ENCODE measurements at places on chromosomes 1 and 21.

GRCh38 chr1:30538226-30538992 lies 185.0 kb downstream of the MATN1 start:
- DNase-seq = no peak

GRCh38 chr1:158089925-158090637 lies 90.6 kb upstream of the CD1D start:
- no peak for DNase-seq

DNA sequence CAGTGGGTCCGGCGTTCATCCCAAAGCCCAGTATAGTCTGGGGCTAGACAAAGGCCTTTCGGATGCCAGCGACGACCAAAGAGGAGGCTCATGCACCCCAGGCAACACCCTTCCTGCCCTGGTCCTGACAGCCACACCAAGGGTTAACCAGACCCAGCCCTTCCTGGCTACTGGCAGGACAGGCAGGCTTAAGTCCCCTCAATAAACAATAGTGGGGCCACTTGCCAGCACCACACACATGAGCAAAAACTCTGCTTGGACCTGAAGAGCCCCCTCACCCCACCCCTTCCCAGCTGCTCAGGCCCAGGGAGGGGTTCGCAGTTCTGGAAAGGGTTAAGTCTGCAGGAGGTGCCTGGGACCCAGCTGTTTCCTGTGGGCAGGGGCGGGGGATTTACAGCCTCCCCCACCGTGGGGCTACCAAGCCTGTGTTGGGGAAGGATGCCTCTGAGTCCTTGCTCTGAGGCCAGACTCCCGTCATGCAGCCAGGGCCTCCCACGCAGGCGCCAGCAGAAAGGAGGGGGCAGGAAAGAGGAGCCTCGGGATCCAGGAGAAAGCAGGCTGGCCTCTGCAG lies 18.2 kb downstream of the PHLDA3 start:
- no peak for DNase-seq

- DNase-seq = no peak
These were observed 20.7 kb upstream of the HPCAL4 start for GRCh38 chr1:39711966-39712340.

- DNase-seq = no peak
These were observed 16.7 kb downstream of the COL8A2 start for GRCh38 chr1:36108314-36108713.

- no peak for DNase-seq
These were observed 110.2 kb upstream of the APP start for GRCh38 chr21:26280775-26281174.

DNA sequence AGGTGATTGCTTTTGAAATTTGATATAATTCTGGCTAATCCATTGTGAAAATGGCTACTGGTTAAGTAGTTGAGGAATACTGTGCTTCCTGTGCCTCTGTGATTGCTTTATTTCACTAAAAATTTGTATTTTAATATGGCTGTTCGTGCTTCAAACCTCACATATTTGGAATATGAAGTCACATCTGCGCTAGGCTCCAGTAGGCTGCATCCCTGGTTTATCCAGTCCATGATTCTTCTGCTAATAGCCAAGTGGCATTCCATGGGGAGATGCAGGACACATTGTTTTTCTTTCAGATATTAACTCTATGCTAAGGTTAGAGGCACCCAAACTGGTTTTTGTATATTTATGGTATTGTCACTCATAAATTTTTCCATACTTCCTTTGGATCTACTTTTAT lies 25.9 kb downstream of the DNM3 start:
- DNase-seq = no peak

- no peak for DNase-seq
These were observed 228.6 kb upstream of the LYPLAL1 start for GRCh38 chr1:218945050-218945449.

DNA sequence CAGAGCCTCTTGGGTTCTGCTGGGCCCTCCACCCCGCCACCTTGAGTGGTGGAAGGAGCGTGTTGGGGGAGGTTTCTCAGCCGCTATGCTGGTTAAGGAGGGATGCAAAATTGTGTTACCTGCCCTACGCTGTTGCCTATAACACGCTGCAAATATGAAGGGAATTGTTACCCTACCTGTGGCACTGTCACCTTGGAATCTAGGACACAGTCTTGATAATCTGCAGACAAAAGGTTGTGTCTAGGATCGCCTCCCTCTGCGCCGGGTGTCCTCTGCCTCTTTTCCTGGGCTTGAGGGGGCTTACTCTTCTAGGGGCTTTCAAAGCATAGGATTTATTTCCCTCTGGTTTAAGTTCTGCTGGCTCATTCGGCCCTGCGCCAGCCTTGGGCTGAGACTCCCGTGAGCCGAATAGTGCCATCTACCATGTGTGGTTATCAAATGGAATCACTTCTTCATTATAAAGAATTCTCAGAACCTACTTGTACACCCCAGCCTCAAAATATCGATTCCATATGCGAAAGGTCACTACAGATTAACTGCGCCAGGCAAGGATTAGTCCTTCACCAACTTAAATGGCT lies 697 bp downstream of the SLC22A15 start:
- no peak for DNase-seq

GRCh38 chr1:245906207-245906606 lies 600.9 kb downstream of the SMYD3 start:
- no peak for DNase-seq

DNA sequence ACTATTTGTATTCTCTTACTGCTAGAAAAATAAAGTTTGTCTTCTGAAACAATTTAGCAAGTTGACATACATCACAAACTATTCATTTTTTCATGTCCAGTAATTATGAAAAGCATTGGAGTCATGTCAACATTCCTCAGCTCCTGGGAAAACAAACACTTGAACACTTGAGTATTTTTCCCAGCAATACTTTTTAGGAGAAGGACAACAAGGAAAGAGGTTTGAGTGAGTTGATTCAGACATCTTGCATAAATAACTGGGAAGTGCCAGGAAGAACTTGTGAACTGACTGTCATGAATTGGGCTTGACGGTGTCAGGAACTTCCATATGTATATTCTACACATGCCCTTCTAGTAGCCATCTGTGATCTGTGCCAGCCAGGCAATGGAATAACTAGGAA lies 195.6 kb downstream of the HMCN1 start:
- DNase-seq = no peak

GRCh38 chr1:87426463-87427249 lies 98.0 kb downstream of the LMO4 start:
- no peak for DNase-seq

GRCh38 chr1:44288883-44289282 lies 66.2 kb downstream of the ERI3 start:
- DNase-seq = no peak

DNA sequence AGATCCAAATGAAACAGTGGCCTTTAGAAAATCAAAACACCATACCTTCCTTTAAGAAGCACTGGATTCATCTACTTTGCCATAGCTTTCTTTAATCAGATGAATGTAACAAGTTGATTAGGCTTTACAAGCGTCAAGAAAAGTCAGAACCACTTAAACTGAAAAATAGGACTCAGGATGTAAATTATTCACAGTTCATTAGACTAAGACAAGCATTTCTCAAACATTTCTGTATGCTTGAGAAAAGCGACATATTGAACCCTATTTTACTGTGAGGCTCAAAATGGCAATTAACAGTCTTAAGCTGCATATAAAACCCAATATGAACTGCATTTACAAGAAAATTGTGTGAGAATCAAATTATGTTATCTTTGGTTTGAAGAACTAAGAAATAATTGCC lies 256.7 kb upstream of the SNX7 start:
- DNase-seq = no peak

DNA sequence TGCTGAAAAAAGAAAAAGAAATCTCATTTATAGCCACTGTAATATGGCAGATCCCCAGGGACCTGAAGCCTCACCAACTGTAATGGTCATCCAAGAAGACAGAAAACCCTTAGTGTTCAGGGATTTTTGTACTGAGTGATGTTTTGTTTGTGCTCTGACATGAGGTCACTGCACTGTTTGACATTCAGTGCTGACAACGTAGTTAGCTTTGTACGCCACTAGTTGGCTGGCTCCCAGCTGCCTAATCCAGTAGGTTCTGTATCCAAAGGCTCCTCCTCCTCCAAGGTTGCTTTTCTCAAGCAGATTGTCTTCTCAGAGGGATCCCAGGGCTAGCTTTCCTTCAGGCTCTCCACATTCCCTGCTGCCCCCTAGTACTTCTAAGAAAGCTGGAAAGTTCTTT lies 9.5 kb upstream of the YRDC start:
- DNase-seq = no peak

DNA sequence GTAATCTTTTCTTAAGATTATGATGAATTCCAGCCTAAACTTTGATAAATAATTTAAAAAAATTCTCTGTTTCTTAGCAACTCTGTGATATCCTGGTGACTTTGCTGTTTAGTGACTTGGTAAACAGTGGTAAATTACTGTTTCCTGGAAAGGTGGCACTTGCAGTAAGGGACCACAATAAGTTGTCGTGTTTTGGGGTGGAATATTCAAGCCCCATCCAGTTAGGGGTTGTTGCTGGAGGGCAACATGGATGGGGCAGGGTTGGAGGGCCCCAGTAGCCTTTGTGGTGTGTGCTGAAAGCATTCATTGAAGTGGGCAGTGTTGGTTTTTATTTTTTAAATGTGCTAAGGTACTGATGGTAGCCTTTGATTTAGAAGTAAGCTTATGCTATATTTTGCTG lies 30.3 kb downstream of the PRDM2 start:
- no peak for DNase-seq

DNA sequence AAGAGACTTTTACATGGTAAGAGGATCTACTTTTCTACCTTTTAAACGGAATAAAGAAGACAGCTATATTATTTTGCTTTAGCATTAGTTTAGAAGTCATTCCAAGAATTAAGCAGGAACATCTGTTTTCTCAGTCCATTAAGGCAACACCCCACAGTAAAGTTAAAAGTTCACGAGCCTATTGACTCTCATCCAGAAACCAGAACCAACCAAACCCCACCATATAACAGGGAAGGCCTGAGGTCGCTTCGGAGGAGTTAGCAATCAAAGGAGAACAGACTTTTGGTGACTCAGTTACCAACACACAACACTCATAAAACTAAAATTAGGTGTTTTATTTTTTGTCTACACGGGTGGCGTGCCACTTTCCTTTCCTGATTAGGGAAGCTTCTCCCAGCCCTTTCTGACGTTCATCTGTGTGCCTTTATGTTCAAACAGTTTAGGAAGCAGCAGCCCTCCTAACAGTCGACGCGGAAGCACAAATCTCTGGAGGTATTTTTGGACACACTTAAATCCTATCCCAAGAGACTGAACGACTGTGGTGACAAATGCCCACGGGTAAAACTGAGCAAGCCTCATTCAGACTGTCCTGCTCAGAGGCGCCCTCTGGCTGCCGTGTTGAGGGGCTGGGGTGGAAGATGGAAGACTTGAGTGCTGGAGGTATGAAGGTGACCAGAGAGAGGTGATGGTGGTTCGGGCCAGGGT lies 8.6 kb upstream of the PLA2G2C start:
- DNase-seq = peak; percentile 34

- DNase-seq = no peak
These were observed 50.0 kb downstream of the CD46 start for GRCh38 chr1:207801819-207802218.

DNA sequence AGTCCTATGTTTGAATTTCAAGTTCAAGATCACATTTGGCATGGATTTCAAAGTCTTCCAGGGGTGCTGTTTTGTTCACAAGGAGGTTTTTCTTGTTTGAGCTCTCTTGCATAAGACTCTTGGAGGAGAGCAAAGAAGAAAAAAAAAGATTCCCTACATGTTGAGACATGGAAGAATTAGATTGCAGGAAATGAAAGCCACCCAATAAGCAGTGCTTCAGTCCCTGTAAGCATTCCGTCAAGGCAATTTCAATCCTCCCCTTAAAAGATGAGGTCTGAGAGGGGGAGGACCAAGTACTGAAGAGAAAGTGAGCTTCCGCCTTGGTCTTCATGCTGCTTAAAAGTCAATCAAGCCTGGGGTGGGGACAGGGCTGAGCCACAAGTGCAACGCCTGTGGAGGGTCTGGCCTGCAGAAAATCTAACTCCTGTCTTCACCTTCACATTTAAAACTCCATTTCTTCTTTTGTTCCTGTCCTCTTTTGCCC lies 50.2 kb downstream of the LPAR3 start:
- no peak for DNase-seq

GRCh38 chr1:56202796-56203492 lies 376.4 kb downstream of the PLPP3 start:
- no peak for DNase-seq

- DNase-seq = no peak
These were observed 36.8 kb downstream of the BACE2 start for GRCh38 chr21:41204736-41205135.

- no peak for DNase-seq
These were observed 37.3 kb downstream of the KCNK2 start for GRCh38 chr1:215119719-215120365.

- no peak for DNase-seq
These were observed 39.8 kb downstream of the ASTN1 start for GRCh38 chr1:177124577-177125278.

DNA sequence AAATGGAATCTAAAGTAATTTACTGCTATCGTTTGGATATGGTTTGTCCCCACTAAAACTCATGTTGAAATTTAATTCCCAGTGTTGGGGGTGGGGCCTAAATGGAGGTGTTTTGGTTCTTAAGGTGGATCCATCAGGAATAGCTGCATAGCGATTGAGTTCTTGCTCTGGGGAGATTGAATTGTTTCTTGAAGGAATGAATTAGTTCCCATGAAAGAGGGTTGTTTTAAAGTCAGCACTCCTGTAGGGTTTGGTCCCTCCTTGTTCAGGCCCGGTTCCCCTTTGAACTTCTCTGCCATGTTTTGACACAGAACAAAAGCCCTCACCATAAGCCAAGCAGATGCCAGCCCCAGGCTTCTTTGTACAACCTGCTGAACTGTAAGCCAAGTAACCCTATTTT lies 170.9 kb downstream of the COL11A1 start:
- DNase-seq = no peak

DNA sequence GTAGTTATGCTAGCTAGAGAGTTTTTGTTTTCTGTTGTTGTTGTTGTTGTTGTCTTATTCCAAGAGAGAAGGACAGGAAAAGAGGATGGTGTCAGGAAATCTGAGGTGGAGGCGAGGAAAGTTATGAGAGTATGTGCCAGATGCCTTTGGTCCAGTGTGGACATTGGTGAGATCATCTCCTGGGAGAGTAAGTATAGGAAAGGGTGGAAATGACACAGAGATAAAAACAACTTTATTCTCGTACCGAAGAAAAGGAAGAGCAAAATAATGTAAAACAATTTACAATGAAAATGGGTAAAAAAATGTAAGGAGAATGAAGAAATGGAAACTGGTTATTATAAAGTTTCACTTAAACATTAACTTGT lies 97.4 kb upstream of the ADGRL2 start:
- no peak for DNase-seq

- no peak for DNase-seq
These were observed 86.3 kb upstream of the VANGL1 start for GRCh38 chr1:115555446-115555845.
